Dermis microvascular lymphatic vessel endothelial cell (primary cell): ENCODE measurements at places on chromosomes 13 and 19. TPM values are rescaled to one million over a fixed set of nuclear protein-coding genes. Genes with fewer than 3 reads are reported as not detected.

The CGB2 gene
- total RNA-seq, result not detected in 2 replicates

DNA sequence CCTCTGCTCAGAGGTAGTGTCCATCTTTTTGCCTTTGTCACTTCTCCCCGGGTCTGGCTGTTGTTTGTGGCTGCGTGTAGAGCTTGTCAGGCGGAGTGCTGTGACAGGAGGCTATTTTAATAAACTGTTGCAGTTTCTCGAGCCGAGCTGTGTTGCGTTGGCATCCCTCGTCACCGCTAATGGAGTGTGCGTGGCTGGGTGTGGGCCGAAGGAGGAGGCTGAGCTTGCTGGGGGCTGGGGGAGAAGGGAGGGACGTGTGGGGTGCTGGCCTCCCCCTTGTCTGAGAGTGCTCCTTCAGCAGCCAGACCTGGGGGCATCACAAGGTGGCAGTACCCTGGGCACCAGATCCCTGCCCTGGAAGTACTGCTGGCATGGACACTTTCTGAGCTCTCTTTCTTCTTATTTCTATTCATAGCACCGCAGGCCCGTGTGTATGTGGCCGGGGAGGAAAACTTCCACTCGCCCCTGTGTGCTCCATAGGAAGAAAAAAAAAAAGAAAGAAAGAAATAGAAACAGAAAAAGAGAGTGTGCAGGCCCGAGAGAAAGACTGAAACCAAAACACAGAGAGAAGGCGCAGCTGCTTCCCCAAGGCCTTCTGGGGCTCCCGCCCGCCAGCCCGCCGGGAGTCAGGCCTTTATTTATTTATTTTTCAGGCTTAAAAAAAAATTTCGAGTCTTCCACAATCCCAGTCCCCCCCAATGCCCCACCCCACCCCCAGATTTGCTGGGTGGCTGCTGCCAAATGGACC is 27.0 kb downstream of the NFIX start:
- DNase-seq, result no peak

DNA sequence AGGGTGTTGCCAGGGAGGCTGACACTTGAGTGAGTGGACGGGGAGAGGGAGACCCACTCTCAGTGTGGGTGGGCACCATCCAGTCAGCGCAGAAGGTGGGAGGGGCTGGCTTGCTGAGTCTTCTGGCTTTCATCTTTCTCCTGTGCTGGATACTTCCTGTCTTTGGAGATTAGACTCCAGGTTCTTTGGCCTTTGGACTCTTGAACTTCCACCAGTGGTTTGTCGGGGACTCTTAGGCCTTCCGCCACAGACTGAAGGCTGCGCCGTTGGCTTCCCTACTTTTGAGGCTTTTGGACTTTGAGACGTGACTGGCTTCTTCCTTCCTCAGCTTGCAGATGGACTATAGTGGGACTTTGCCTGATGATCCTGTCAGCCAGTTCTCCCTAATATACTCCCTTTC is 4.3 kb upstream of the LENG8 start:
- no peak for DNase-seq

GRCh38 chr13:57799624-57800023 is 168.1 kb downstream of the PCDH17 start:
- DNase-seq, result no peak

- no peak for DNase-seq
Measured at GRCh38 chr19:38081547-38082255, 142.3 kb downstream of the DPF1 start.

DNA sequence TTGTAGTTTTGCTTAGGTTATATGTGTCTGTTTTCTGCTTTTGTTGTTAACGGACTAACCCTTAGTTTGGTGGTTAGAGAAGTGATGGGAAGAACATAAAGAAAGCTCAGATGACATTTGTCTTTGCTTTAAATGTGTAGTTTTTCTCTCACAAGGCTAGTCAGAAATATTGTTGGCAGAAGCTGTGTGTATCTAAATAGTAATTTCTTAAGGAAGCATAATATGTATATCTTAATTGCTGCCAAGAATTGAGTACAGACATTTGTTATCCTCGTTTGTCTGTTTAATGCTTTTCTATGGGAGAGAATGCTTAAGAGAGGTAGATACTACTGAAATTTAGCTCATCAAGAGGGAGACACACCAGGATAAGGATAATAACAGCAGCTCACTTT is 2.7 kb downstream of the RGCC start:
- no peak for DNase-seq

GRCh38 chr13:40774672-40775071 is 3.7 kb upstream of the MRPS31 start:
- no peak for DNase-seq

DNA sequence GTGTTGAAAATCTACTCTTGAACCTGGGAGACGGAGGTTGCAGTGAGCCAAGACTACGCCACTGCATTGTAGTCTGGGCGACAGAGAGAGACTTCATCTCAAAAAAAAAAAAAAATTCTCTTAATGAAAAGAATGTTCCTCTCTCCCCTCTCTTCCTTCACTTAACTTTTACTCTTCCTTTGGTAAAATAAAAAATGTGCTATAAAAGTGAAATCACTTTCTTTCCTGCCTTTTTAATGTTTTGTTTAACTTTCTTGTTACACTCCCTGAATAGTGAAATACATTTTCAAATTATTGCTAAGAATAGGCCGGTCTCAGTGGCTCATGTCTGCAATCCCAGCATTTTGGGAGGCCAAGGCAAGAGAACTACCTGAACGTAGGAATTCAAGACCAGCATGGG is 86.5 kb downstream of the DACH1 start:
- DNase-seq, result no peak
